ENCODE measurements at places on chromosomes 5 and 9. TPM values are rescaled to one million over a fixed set of nuclear protein-coding genes. Genes with fewer than 3 reads are reported as not detected.

PCDHB11 gene
- polyA plus RNA-seq: 2.9 TPM

BRINP1 gene
- 0.06 TPM for polyA plus RNA-seq

LIX1 gene
- 0.85 TPM for polyA plus RNA-seq

DNA sequence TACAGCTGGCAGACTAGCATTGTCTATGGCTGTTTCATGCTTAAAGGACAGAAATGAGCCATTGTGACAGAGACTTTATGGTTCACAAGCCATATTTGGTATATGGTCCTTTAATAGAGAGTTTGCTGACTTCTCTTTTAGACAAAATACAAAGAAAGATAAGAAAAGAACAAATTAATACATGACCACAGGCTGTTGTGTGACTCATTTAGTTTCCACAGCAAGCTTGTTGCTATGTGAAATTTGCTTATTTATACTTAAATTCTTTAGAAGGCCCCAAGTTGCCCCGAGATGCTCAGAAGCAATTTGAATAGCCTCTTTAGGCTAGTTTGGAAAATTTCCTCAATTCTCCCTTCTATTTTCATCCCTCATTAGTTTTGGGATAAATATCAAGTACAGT, 315.3 kb upstream of the RPS23 start:
- DNase-seq: no peak

- no peak for DNase-seq
These were observed 45.9 kb downstream of the RANBP17 start for GRCh38 chr5:170907758-170908157.

SPAAR gene
- 2.6 TPM for polyA plus RNA-seq

DNA sequence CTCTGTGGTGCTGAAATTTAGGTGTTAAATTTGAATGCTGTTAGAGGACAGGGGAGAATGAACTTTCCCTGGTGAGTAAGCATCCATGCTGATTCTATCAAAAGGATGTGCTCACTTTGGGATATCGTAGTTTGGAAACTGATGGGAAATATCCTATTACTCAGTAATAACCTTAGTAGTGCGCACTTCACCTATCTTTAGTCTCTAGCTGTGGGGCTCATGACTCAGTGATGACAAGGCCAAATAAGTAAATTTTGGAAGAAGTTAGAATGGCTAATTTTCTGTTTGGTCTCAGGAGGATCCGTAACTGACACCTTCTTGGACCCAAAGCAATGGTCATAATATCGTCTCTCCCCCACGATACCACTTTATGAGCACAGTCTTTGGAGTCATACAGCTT, 448.4 kb downstream of the PSAT1 start:
- DNase-seq: no peak

DNA sequence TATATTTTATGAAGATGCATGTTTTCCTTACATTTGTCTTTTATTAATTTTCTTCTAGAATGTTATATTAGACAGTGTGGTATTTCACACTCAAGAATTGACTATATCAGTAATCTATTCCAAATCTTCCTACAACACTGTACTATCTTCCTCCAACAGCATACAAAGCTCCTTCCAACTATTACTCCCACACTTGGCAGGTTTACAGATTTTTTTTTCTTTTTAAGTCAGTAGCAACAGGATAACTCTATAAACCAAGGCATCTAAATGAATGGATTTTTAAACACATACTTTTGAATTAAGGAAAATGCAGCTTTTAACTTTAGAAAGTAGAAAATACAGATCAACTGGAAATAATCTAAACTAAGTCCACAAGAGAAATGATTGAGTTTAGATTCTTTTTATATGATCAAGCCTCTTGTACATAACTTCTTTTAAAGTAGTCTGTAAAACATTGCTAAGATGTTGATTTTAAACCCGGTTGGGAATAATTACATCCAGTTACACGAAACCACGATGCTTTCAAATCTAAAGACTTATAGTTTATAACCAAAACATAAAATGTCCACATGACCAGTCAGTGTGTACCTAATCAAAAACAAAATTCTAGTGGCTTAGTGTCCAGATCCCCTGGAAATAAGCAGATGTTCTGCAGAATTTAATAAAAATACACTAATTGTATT, 281.6 kb downstream of the ADAMTS6 start:
- peak; percentile 30 for DNase-seq

GRCh38 chr9:90505695-90506094, 136.9 kb downstream of the DIRAS2 start:
- no peak for DNase-seq

DNA sequence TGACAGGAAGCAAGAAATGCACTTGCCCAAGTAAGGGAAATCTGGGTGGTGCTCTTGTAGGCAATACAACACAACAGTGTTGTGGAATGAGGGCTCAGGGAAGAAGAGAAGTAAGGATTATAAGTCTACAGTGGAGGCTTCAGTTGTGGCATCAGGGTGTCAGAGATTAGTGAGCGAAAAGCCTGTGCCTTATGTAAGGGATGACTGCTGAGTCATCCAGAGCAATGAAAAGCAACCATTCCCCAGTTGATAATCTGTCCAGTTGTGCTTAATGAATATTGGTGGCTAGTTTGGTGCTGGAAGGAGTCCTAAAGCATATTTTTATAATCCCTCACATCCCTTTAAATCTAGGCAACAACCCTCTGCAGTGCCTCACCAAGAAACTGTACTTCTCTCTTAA, 42.0 kb downstream of the FBXO38 start:
- DNase-seq: no peak

- DNase-seq: no peak
These were observed 127.8 kb downstream of the MED27 start for GRCh38 chr9:131951905-131952304.

DNA sequence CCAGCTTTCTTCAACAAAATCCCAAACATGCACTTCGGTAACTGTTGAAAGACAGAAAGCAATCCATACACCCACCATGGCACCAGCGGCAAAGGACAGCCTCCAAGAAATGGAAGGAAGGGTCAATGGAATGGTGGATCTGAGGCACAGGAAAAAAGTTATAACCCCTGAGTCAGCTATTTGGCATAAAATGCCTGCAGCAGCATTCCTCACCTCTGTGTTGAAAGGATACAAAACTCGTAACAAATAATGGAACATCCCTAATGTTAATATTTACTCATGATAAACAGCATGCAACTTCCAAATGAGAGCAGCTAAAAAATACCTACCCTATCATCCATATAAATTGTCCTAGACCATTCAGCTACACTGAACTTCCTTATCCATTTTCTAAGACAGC, 9.4 kb downstream of the FBXW11 start:
- DNase-seq: no peak

GRCh38 chr9:108275906-108276305, 579.9 kb downstream of the ACTL7B start:
- no peak for DNase-seq

FAM78A gene
- 6.2 TPM for polyA plus RNA-seq

DNA sequence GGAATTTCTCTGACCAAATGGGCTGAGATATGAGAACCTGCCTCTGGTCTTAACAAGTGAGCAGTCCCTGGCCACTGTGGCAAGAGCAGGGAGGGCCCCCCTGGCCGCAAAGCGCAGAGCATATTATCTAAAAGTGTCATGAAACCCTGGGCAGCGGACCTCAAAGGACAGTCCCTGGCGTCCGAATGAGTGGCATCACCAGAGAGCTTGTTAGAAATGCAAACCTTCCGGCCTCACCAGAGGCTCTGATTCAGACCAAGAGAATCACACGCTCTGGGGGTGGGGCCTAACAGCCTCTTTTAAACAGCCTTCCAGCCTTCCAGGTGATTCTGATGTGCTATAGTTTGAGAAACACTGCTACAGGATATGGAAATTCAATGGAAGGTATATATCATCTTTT, 10.9 kb downstream of the PTPN3 start:
- no peak for DNase-seq

DNA sequence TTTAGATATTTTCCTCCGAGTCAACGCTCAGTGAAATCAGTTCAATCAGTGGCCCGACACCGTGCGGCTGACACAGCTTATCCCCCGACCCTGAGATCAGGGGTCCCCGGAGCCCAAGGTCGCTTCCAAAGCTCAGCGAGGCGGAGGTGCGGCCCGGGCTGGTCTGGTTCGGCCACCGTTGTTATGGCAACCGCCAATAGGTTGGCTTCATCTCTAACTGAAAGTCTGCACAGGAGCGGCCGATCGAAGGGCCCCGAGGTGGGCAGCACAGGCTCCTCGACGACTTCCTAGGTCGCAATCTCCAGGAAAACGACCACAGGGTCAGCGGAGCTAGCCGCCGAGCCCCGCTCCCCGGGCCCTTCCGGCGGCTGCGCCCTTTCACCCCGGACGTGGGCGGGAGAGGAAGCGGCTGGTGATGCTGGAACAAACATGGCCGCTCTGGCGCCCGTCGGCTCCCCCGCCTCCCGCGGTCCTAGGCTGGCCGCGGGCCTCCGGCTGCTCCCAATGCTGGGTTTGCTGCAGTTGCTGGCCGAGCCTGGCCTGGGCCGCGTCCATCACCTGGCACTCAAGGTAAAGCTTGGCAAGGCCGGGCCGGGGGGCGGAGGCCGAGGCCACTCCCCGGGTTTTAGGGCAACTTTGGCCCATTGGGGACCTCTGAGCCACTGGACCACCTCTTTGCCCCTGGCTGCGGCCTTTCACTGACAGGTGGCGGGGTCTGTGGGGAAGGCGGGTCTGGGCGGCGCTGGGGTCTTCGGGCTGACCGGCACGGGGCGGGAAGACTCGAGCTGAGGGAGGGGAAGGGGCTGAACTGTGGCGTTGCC, at the start of gene GPR107:
TSS of gene GPR107 (plus strand) at position 403 of the 821 bp plus-strand sequence. CDS start at position 430, 27 bp downstream.
- DNase-seq: peak; percentile 82

ALDH7A1 gene
- 91.7 TPM for polyA plus RNA-seq

GRCh38 chr5:78929833-78930232, 55.3 kb downstream of the ARSB start:
- DNase-seq: no peak

DNA sequence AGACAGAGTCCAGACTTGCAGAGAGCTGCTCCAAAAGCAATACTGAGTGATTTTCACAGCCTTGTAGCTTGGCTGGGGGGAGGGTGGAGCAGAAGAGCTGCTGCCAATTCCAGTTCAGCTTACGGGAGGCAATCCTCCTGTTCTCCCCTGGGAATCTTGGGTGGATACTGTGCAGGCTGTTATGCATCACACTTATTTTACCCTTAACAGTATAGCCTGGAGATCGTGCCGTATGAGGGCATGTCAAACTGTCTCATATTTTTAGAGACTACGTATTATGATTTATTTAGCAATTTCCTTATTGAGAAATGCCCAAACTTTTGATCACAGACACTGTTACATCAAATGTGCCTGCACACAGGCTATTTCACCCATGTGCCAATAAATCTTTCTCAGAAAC, 85.2 kb downstream of the BASP1 start:
- no peak for DNase-seq

- DNase-seq: no peak
These were observed 553.0 kb downstream of the EBF1 start for GRCh38 chr5:158546748-158547147.

ZNF300 gene
- 33.3 TPM for polyA plus RNA-seq

DNA sequence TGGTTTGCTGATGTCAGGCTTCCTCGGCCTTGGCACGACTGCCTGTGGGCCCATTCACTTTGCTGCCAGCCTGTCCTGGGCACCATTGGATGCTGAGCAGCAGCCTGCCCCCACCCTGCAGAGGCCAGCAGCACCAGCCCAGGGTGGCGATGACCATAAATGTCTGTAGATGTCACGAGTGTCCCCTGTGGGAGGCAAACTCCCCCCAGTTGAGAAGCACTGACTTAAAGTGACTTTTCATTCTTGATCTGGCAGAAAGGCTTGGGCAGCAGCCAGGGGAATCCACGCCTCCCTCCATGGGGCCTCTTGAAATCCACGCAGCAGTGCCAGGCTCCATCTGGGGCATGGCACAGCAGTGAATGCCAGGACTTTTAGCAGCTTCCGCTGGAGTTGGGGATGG, 21.8 kb downstream of the IRX4 start:
- no peak for DNase-seq

GRCh38 chr5:89283728-89284493, 400.9 kb upstream of the MEF2C start:
- no peak for DNase-seq

DNA sequence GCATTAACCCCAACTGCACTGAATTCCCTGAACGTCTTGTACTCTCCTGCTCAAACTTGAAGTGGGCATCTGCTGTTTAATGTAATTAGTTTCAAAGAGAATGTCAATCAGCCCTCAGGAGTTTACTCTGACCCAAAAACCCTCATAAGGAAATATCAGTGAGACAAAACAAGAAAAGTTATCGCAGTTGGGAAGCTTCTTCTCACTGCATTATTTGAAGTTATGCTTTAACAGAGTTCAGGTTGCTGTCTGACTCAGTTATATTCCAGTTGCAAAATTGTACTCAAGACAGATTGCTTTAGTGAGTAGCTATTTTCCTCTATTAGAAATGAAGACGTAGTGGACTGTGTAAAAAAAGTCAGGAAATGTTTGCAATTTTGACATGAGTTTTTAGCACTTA, 52.1 kb downstream of the PPIC start:
- DNase-seq: no peak

- DNase-seq: no peak
These were observed 13.7 kb downstream of the WNK2 start for GRCh38 chr9:93197670-93198069.

SPATA31C1 gene
- polyA plus RNA-seq: not detected

TNFAIP8 gene
- polyA plus RNA-seq: 18.8 TPM

- no peak for DNase-seq
These were observed 233.1 kb downstream of the RASEF start for GRCh38 chr9:82829818-82830217.

LURAP1L gene
- 78.3 TPM for polyA plus RNA-seq

OGN gene
- 136 TPM for polyA plus RNA-seq

WDR5 gene
- polyA plus RNA-seq: 30.8 TPM

SLC2A6 gene
- 2.8 TPM for polyA plus RNA-seq

DNA sequence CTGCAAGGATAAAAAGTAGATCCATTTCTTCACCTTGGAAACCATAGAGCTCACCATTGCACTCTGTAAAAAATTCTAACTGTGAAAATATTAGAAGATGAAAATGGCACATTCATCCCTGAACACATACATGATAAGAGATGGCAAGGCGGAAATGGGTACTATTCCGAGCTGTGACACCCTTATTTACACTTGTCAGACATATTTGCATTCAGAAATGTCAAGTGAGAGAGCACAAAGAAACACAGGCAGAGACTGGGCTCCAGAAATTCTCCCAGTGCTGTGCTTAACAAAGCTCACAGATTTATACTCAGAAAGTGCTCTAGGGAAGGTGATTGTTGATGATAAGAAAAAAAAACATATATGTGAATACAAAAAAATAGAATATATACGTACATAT, 170.3 kb upstream of the PUM3 start:
- no peak for DNase-seq

GRCh38 chr5:106097340-106097739, 1573.4 kb downstream of the EFNA5 start:
- no peak for DNase-seq

HACD4 gene
- 12.3 TPM for polyA plus RNA-seq

- DNase-seq: peak; percentile 57
These were observed 1.0 kb upstream of the GOLGA1 start for GRCh38 chr9:124941679-124942561.
